ENCODE measurements at places on chromosomes 7 and 10.

GRCh38 chr10:23192712-23193434, 761 bp downstream of the PTF1A start:
- no peak for DNase-seq

- DNase-seq: no peak
Observed at GRCh38 chr10:49222170-49222569, 34.0 kb upstream of the TMEM273 start.

DNA sequence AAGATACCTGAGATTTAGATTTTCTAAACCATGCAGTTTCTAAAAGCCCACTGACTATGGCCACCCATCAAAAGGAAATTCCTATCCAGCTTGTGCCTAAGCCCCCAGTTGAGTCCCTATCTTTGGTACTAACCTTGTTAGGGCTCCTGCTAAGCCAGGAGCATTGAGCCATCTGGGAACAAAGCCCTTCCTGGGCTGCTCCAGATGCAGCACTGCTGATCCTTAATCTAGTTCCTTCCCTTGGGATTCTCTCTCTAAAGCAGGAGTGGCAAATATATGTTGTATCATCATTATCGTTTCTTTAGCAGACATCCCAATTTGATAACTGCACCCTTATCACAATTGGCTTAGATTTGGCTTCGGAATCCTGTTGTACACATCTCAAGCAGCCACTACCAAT, 24.7 kb upstream of the PDLIM1 start:
- DNase-seq: no peak

DNA sequence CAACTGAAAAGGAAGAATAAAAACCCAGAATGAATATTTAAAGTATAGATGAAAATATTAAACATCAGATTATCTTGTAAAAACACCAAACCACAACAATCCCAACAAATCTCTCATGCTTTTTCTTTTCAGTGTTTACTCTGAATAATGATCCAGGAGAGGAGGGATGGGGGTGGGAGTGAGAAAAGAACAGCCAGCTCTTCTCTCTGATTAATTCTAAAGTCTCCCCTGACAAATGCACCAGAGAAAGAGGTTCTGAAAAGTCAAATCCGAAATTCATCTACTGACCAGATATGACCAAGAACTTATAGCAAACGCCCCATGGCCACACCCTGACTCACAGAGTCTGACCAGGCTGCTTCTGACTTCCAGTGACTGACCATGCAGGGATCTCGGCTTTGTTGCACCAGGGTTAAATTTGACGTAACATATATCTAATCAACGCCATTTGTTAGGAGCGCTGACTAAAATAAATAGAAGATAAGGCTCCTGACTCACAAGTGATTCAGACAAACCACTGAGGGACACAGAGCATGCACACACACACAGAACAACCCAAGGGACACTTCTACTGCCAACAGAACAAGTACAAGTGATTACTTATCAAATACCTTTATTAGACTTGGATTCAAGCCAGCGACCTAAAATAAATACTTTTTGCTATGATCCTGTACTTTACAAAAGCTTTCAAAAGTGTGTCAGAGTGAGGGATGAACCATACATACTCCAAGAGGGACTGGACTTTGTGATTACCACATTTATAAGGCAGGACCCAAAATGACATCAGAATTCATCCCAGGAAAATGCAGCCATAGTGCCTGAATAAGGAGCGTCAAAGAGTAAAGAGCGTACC, 9.3 kb upstream of the SPOCK2 start:
- no peak for DNase-seq

DNA sequence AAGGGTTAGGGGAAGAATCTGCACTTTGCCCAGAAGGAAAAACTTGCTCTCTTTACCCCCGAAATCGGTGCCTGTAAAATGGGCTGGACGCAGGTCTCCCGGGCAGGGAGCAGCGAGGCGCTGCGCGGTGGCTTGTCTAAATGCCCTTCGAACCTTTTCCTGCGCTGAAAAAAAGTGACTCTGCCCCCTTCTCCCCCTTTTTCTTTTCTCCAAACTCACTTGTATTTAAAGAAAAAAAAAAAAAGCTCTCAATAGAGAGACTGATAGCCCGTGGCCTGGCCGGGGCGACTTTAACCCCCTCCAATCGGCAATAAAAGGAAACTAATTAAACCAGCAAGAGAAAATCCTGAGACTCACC, 286 bp downstream of the SP8 start:
- no peak for DNase-seq

- no peak for DNase-seq
Observed at GRCh38 chr7:36021917-36022550, 131.0 kb upstream of the EEPD1 start.

GRCh38 chr10:31188792-31189406, 130.1 kb upstream of the ZEB1 start:
- no peak for DNase-seq

DNA sequence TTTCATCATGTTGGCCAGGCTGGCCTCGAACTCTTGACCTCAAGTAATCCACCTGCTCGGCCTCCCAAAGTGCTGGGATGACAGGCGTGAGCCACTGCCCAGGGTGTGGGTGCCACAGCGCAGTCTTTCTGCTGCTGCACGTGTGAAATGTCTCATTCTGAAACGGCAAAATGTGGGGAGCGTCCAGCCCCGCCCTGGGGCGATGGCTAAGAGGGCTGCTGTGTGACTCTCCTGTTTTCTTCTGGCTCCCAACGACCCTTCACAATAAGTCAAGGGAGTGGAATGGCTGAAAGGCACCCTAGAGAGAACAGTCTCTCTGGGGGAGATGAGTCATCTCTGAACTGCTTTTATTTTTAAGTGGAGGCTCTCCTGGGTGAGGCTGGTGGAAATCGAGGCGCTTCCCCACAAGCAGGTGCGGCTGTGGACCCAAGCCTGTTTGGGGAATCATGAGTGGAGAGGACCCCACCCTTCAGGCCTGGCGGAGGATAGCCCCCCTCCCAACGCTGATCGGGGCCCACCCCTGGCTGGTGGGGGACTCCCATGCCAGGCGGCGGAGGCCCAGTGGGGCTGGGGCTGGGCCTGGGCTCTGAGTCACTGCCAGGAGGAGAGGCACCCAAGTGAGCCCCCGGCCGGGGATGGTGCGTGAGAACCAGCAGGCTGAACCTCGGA, 18.0 kb downstream of the ADAP1 start:
- DNase-seq: no peak

DNA sequence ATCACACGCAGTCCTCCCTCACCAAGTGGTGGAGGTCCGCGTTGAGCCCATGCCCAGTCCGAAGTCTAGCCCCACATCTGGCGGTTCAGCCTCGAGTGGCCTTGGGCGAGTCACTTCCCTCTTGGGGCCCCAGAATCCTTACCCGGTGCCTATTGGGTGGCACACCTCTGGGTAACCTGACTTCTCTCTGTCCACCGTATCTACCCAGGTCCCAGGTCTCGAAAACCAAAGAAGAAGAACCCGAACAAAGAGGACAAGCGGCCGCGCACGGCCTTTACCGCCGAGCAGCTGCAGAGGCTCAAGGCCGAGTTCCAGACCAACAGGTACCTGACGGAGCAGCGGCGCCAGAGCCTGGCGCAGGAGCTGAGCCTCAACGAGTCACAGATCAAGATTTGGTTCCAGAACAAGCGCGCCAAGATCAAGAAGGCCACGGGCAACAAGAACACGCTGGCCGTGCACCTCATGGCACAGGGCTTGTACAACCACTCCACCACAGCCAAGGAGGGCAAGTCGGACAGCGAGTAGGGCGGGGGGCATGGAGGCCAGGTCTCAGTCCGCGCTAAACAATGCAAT, 4.3 kb downstream of the EN2 start:
- no peak for DNase-seq
